ENCODE measurements at places on chromosomes 5 and 9. TPM values are rescaled to one million over a fixed set of nuclear protein-coding genes. Genes with fewer than 3 reads are reported as not detected.
A peak's percentile ranks its signal among the peaks of the same experiment; 100 is the strongest.

Gene TNFSF8
- total RNA-seq = 55.3 TPM

Gene TXNDC8
- not detected for total RNA-seq

Gene WDR55
- total RNA-seq = 41.1 TPM

Gene SPINK5
- not detected for total RNA-seq

Gene CMYA5
- total RNA-seq = 0.18 TPM

Gene CDC25C
- total RNA-seq = 15.0 TPM

GRCh38 chr9:97518909-97519307 is 17.4 kb downstream of the TMOD1 start:
- no peak for DNase-seq

GRCh38 chr9:129290606-129291005 is 112.5 kb upstream of the IER5L start:
- no peak for DNase-seq

GRCh38 chr5:105978011-105978410 is 1692.7 kb downstream of the EFNA5 start:
- DNase-seq = no peak

GRCh38 chr5:82167372-82167935 is 110.7 kb downstream of the RPS23 start:
- DNase-seq = no peak

DNA sequence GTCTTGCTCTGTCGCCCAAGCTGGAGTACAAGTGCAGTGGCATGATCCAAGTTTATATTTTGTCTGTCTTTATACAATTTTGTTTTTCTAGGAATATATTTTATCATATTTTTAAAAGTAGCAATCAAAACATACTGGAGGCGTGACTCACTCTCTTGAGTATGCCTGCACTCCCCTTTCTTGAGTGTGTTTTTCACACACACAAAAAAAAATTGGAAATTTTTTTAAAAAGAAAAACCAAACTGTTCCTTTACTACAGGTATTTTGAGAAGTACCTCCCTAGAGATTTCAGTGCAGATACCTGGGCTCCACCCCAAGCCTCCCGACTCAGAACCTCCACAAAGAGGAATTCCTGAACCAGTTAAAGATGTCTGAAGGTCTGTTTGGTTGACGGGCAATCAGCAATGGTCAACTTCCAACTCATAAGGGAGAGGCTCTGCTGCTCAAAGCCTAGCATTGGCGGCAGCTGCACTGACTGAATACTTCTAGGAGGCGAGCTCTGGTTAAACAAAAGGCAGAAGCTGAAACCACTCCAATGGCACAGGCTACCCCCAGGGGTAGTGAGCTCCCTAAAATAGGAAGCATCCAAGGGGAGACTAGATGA is 27.4 kb downstream of the PDE6A start:
- no peak for DNase-seq

- no peak for DNase-seq
Measured at GRCh38 chr9:118023644-118024043, 319.4 kb downstream of the TLR4 start.

- DNase-seq = no peak
Measured at GRCh38 chr5:20353499-20353898, 365.5 kb upstream of the CDH18 start.

DNA sequence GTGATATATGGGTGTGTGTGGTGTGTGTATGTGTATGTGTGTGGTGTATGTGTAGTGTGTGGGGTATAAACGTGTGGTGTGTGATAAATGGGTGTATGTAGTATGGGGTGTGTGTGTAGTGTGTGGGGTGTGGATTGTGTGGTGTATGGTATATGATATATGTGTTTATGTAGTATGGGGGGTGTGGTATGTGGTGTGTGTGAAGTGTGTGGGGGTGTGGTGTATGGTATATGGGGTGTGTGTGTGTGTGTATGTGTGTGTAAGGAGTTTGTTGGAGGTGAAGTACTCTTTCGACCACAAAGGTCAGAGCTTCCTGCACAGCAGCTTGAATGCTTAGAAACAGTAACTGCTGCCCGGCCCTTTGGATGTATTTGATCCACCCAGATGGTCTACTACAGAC is 145.2 kb upstream of the IQGAP2 start:
- DNase-seq = no peak

GRCh38 chr5:28648108-28648507 is 1609.7 kb upstream of the CDH9 start:
- no peak for DNase-seq

DNA sequence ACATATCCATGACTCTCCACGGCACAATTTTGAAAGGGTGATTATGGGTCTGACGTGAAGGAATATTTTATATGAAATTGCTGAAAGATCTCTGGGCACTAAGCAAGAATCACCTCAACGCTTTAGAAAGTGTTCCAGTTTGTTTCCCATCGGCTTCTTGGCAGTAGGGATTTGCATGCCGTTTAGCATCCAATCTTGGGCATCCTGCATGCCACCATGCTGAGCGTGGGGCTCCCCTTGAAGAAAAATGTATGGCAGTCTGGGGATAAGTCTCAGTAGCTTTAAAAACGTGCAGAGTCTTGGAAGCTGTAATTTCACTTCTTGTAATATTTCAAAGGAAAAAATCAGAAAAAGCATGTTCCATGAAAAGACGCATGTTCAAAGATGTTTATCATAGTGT is 151.7 kb downstream of the DMRT2 start:
- DNase-seq = no peak

GRCh38 chr9:90038763-90039162 is 434.0 kb downstream of the GADD45G start:
- DNase-seq = no peak

- DNase-seq = peak; percentile 18
Measured at GRCh38 chr5:181045316-181045715, 5.2 kb downstream of the BTNL9 start.

GRCh38 chr5:308672-309271 is 12.7 kb upstream of the AHRR start:
- no peak for DNase-seq

DNA sequence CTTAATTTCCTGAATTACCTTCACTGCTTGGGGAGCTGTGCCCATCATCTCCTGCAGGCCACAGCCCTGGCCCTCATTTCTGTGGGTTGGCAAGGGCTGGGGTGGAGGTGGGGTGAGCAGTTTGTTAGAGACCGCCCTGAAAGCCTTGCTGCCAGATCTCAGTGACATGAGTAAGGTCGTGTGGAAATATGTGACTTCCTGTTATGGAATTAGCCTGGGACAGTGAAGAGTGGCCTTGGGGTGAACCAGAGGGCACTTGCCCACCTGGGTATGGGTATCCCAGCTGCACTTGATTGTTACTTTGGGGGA is 2.5 kb upstream of the HNRNPAB start:
- DNase-seq = no peak
